ENCODE measurements at places on chromosomes 1 and 21.

DNA sequence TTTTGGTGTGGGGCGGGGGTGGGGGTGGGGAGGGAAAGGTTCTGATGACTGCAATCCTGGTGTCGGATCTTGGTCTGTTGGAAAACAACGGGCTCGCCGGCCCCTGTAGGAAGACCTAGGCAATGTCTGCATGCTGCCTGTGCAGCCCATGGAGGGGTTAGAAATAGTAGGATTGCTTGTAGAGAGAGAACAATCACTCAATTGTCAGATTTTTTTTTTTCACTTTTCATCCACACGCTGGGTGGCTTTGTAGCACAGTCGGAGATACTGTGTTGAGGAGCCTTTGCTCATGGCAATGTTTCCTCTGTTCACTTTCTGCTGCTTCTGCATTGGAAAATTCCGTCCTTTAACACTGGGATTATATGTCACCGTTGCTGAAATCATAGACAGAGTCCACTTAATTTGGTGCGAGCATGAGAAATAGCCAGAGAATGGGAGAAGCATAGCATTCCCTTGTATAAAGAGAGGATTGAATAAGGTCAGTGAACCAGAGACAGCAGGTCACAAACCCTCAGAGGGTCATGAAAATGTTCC lies 107.5 kb downstream of the MRPS6 start:
- DNase-seq = no peak

DNA sequence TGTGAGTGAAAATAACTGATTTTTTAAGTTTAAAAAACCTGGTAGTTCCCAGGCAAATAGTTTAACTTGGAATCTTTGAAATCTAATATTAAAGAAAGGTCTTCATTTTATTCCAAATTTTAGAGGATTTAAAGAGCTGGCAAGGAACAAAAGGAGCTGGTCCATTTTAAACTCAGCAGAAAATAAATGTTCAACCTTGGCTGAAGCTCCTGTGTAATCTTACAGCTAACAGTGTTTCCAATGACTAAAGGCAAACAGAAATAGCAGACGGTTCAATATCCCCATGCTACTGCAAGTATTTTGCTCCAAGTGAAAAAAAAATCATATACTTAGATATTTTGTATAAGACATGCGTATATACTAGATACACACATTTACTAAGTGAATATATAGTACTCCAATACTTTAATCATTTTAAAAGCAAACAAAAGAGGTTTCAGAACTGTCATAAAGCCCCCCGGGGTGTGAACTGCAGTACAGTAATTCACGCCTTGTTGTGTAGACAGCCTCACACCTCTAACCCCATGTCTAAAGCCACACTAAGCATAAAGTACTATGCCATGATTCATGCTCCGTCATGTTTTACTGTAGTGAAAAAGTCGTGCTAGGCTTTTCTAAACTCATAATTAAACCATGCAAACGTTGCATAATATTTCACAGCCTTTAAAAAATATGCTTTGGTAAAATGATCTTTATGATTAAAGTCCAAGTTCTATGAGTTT lies 132.2 kb downstream of the CLIC6 start:
- peak; percentile 57 for DNase-seq

- DNase-seq = no peak
Observed at GRCh38 chr1:211932231-211932932, 101.8 kb upstream of the LPGAT1 start.

- no peak for DNase-seq
Observed at GRCh38 chr1:88461007-88461406, 223.1 kb upstream of the PKN2 start.

DNA sequence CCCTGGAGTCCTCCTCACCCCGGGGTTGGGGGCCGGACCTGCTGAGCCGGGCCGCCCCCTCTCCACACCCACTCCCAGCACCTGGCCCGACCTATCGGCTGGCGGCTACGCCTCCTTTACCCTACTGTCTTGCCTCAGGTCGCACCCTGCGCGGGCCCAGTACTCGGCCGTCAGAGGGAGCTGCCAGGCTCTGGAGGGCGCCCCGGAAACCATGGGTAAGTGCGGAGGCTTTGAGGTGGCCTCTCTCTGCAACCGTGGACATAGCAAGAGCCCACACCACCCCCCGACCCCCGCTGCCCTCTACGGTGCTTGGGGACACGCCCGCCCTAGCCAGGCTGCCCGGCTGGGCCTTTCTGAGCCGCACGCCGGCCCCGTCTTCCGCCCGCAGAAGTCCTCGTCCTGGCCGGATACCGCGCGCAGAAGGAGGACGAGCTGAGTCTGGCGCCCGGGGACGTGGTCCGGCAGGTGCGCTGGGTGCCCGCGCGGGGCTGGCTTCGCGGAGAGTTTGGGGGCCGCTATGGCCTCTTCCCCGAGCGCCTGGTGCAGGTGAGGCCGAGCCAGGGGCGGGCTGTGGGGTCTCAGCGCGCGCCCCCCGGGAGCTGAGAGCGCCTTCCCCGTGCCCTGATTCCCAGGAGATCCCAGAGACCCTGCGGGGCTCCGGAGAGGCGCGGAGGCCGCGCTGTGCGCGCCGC lies at the start of gene SH3D21:
Gene SH3D21 (plus strand): TSS at position 159 of the 692 bp plus-strand sequence. CDS start 53 bp downstream, at position 212.
- DNase-seq = peak; percentile 30

- peak; percentile 84 for DNase-seq
Observed at GRCh38 chr1:226677027-226678020, 61.8 kb downstream of the ITPKB start.

- no peak for DNase-seq
Observed at GRCh38 chr1:224565611-224566406, 50.3 kb upstream of the CNIH3 start.

DNA sequence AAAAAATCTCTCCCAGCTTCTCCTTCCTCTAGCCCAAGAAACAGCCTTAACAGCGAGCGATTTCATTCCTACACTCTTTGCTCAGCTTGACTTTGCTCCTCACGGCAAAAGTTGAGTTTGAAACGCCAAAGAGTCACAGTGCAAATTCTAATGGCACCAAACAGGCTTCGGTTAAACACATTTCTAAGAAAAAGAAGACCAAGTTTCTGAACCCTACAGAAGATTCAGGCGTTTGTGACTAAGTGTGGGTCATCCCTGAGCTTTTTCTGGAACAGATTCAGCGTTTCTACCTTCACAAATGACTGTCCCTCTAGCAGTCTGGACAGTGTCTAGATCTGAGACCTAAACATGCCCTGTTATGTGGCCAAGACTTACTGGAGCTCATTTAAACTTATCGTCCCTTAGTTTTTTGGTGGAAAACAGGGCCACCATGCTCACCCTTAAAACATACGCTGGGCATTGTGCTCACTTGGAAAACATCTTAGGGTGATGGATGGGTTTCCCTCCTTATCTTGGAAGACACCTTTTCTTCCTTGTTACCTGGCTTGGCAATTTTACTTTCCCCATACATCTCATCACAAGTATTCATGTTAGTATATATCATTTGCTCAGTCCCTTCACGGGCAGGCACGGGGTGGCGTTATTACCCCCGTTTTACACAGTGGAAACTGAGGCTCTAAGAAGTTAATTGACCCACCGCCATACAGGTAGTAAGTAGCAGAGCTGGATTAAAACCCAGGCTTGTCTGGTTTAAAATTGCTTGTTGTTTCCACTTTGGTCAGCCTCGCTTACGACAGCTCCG lies 1.0 kb downstream of the C1orf198 start:
- peak; percentile 29 for DNase-seq

GRCh38 chr1:32142446-32143301 lies 34.8 kb downstream of the KPNA6 start:
- DNase-seq = peak; percentile 84

GRCh38 chr21:41830764-41831452 lies 48.2 kb downstream of the PRDM15 start:
- no peak for DNase-seq

DNA sequence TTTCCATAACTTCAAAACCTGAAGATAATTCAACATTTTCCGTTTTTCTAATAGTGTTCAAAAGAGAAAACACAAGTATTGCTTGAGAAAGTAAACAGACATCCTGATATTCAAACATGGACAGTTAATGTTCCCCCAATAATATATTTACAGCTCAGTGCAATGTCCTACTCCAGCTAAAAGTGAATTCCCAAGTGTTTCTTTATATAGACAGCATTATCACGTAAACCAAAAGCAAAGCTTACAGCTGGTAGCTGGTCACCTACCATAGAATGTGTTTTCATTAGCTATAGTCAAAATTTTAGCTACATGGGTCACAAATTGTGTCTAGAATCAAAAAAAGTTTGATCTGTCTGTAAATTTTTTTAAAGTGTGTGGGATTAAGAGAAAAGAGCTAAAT lies 34.9 kb downstream of the WLS start:
- DNase-seq = no peak

DNA sequence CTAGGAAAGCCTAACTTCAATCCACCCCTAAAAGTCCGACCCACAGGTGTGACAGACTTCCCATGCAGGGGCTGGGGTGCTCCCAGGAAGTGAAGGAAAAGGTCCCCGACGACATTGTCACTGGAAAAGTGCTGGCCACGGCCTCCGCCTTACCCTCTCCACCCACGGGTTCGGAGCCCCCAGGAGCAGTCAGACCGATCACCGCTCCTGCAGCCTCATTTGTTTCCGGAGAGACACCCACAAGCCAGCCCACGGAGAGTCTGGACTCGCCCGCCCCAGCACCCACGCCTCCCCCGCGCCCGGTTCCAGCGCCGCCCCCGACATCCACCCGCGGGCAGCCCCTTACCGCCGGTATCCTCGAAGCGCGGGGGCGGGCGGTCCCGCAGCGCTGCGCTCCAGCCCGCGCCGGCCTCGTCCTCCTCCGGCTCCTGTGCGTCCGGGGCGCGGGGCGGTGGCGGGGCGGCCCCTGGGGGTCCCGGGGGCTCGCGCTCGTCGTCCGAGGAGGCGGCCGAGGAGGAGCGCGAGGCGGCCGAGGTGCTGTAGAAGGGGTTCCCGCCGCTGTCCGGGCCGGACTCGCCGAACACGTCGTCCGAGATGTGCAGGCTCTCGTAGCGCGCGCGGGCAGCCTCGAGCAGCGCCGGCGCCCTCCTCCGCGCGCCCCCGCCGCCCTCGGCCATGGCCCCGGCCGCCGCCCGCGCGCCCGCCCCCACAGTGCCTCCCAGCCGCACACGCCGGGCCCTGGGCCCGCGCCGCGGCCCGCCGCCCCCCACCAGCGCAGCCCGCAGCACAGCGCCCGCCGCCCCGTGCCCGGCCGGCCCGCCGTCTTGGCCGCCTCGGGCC lies 660 bp downstream of the PGBD5 start:
- DNase-seq = peak; percentile 8

GRCh38 chr1:202075389-202075788 lies 47.3 kb upstream of the GPR37L1 start:
- DNase-seq = no peak

GRCh38 chr1:62038594-62039284 lies 155.9 kb upstream of the L1TD1 start:
- no peak for DNase-seq

DNA sequence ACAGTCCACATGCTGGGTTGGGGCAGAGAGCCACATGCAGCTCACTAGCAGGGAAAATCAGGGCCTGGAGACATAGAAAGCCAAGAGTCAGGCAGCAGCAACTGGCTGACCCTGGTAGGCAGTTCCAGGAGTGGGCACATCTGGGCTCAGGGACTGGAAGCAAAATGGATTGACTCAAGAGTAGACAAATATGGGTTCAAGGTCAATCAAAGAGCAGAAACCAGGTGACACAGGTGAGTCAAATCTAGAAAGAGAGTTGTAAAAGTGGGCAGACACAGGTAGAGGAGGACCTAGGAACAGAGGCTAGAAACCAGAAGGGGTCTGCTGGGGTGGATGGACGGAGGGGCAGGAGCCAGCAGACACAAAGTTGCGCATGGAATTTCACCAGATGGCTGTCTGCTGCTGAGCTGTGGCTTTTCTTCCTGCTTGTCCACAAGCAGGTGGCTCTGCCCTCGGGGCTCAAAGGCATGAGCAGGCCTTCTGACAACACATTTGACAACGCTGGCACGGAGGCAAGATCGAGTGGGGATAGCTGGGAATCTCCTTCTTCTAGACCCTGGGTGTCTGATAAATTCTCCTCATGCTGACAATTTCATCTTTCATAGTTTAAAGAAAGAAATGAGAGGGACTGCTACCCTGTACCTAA lies 40.8 kb upstream of the IGSF3 start:
- DNase-seq = no peak

DNA sequence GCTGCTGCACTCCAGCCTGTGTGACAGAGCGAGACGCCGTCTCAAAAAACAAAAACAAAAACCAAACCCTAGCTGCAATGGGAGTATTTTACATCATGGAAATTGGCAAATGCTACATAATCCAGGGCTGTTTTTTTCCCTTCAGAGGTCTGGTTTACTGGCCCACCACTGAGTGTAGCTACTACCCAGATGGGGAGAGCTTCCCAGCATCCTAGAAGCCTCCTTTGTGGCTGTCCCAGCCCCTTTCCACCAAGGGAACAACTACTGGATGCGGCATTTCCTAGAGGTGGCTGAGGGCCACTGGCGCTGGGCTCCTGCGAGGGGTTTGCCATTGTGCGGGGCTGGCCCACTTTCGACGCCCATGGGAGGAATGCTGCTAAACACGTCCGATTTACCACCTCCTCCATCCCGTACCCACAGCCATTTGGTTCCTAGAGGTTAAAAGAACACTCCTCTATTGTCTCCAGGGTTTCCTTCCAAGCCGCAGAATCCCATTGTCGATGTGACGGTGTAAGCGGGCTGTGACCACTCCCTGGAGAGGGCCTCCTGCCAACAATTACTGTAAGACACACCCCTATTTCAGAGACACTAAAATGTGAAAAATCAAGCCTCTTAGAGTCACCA lies 55.4 kb downstream of the RUNX3 start:
- no peak for DNase-seq

DNA sequence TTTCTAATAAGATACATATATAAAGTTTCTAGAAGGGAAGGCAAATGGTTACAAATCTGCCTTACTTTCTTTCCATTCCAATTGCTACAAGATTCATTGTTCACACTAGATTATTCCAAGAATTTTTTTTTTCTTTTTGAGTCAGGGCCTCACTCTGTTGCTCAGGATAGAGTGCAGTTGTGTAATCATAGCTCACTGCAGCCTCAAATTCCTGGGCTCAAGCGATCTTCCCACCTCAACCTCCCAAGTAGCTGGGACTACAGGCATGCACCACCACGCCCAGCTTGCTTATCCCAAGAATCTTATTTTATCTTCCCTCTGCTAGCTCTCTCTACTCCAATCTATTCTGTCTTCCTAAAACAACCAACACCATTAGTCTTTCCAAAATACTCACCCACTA lies 81.8 kb downstream of the KIAA0319L start:
- DNase-seq = peak; percentile 25

DNA sequence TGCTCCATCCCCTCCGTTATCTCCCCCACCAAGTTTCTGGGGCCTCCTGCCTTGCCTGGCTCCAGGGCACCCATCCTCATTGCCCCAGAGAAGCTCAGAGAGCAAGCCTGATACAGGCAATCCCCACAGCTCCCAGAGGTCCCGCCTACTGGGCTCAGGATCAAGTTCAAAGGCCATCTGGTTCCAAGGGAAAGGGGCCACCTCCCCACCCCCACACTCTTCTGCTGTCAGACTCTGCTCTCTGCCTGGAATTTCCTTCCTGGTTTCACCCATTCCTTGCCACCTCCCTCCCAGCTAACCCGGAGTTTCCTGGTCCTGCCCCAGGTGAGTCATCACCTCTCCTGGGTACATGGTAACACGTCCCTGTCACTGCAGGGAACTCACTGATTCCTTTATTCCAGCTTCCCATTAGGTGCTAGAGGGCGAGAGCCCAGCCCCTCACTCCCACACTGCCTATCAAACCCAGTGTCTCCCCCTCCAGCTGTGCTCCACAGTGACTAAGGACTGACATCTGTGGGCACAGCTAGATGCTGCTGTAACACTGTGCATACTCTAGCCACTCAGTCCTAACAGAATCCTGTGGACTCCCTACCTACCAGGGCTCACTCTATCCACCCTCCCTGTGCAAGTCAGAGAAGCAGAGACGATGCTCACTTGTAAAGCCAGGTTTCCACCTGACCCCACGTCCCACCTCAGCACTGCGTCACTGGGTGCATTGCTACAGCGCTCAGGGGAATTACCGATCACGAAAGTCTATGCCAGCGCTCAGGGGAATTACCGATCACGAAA lies 21.8 kb downstream of the RSPH1 start:
- DNase-seq = peak; percentile 5

- DNase-seq = peak; percentile 45
Observed at GRCh38 chr1:98035602-98036002, 114.8 kb upstream of the DPYD start.
